ENCODE measurements at places on chromosomes 2 and 18.

DNA sequence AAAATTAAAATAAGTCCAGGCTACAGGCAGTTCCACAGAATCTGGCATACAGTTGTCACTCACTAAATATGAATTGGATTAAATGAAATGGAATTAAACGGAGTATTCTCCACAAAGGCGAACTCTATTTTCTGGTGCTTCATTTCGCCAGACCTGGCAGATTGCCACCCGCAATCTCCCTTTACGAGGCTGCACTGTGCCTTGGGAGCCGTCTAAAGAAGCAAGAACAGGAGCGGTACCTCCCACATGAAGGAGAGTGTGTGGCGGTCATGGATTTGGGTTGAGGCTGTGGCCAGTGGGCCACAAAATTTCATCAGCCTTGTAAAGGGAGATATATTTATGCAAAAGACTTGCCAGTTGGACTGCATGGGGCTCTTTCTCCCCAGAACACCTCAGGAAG is 151.0 kb downstream of the OSR1 start:
- DNase-seq, result no peak

DNA sequence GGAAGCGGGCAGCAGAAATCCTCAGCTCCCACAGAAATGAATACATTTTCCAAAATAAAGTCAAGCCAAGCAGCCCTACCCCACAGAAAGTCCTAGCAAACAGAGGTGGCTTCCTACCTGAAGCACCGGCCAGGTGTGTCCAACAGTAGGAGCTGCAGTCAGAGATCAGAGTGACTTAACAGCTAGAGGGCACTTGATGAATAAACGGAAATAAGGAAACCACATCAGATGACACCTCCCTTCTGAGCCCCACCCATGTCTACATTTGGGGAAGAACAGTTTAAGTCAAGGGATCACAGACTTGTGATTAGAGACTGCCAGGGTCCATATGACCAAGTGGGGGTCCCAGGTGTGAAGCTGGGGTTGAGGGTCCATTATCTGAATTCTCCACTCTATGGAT is at the start of gene CXCR1:
TSS of gene CXCR1 (minus strand) at position 172 of the 400 bp plus-strand sequence. CDS start 1,751 bp downstream, outside the sequence.
- DNase-seq, result no peak

GRCh38 chr2:45605116-45605515 is 6.0 kb downstream of the SRBD1 start:
- DNase-seq, result no peak

GRCh38 chr2:122063716-122064115 is 308.3 kb downstream of the TSN start:
- DNase-seq, result no peak

- no peak for DNase-seq
Observed at GRCh38 chr2:217204358-217204757, 344.5 kb upstream of the TNP1 start.

DNA sequence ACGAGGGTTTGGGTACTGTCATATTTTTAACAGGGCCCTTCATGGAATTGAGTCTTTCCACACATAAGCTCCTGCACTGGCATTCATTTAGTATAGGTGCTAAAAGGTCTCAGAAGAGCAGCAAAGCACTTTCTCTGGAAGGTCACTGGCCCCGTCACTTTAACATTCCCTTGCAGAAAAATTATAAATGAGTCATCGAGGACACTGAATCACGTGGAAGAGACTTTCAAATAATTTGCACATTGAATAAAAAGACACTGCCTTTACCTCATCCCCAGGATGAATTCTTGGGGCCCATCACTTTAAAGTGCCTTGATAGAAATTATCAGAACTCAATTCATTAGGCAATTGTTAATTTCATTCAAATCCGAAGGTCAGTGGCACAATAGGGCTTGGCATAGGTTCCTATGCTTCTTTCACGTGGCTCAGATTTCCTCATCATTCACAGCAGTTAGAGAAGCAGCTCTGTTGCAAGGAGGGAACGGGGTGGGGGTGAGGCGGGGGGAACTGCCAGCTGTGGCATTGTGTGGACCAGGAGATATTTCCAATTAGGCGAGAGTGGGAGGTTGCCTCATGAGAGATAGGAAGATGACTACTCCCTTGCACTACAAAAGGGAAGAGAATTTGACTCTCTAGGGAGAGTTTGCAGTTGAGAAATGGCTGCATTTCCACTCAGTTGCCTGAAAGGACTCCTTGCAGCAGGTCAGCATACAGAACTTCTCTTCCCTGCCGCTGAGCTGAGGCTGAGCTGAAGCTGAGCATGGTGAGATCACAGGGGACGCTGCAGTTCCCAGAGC is 86.3 kb upstream of the NPAS2 start:
- no peak for DNase-seq

DNA sequence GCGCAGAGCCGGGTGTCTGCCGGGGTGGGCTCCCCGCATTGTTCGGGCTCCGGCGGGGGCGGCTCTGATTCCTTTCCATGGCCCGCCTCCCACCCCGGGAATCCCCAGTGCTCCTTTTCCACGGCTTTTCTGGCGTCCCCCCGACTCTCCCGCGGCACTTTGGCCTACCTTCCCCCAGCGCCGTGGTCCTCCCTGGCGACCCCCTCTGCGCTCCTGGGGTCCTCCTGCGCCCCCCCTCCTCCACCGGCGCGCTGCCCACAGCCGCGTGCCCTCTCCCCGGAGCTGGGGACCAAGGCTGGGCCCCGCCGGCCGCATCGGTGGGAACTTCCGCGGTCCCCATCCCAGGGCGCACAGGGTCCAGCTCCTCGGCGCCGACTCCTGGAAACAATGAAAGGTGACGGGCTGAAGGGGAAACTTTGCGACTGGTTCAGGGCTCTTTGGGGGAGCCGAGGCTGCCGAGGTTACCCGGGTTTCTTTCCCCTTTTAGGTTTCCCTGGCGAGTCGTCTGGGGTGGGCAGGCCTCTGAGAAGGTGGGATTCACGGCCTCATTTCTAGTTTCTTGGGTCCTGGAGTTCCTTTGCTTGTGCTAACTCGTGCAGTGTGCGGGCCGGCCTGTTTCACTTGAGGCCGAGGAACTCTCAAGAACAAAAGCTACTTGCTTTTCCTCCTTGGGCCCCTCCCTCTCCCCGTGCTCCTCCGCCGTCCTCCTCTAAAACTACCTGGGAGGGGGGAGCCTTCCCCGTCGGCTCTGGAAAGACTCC is 2.2 kb downstream of the TGIF1 start:
- DNase-seq, result no peak

All from right renal cortex interstitium (tissue), 3 donors.